Muscle of leg (tissue), 16 donors: ENCODE measurements at places on chromosomes 4 and X. TPM values are rescaled to one million over a fixed set of nuclear protein-coding genes. Genes with fewer than 3 reads are reported as not detected.

Gene ABLIM2
- 3.1 TPM for total RNA-seq

Gene RAB33A
- total RNA-seq: 0.49 TPM

Gene ENPP6
- 8.1 TPM for total RNA-seq

Gene RAB39B
- 0.40 TPM for total RNA-seq

Gene ATP10D
- total RNA-seq: 17.1 TPM

Gene HPF1
- total RNA-seq: 24.3 TPM

Gene FRAS1
- 14.1 TPM for total RNA-seq

Gene BST1
- total RNA-seq: 5.2 TPM

Gene SMIM10
- 9.3 TPM for total RNA-seq

Gene SLC6A14
- not detected for total RNA-seq

Gene MAB21L2
- 0.22 TPM for total RNA-seq

Gene KDM5C
- 48.2 TPM for total RNA-seq

Gene TMSB15B
- total RNA-seq: 11.3 TPM

Gene CLDN2
- total RNA-seq: 0.09 TPM

Gene NAA15
- 29.0 TPM for total RNA-seq

Gene ANTXR2
- 82.2 TPM for total RNA-seq

Gene APELA
- total RNA-seq: 0.04 TPM

Gene USP53
- total RNA-seq: 9.8 TPM

Gene AMOT
- 17.6 TPM for total RNA-seq

Gene CCNI
- 124 TPM for total RNA-seq

Gene MSANTD1
- 0.89 TPM for total RNA-seq

Gene ZFP92
- total RNA-seq: 0.62 TPM

Gene USP46
- total RNA-seq: 20.6 TPM

Gene RCHY1
- total RNA-seq: 19.2 TPM

Gene GABRQ
- 1.2 TPM for total RNA-seq

Gene MAGEE1
- 1.0 TPM for total RNA-seq

Gene NUDT10
- total RNA-seq: 1.3 TPM

Gene GATA1
- total RNA-seq: 0.22 TPM

Gene GLUD2
- total RNA-seq: 1.4 TPM

Gene ESX1
- total RNA-seq: not detected

Gene MAGEC3
- 0.04 TPM for total RNA-seq

Gene HSFX3
- 1.0 TPM for total RNA-seq

Gene STPG2
- total RNA-seq: 0.18 TPM

Gene SNCA
- total RNA-seq: 16.5 TPM

Gene THAP9
- 12.8 TPM for total RNA-seq

Gene PHOX2B
- total RNA-seq: not detected

Gene TCEAL1
- total RNA-seq: 52.1 TPM
